ENCODE measurements at places on chromosomes 5 and 9. TPM values are rescaled to one million over a fixed set of nuclear protein-coding genes. Genes with fewer than 3 reads are reported as not detected.

GRCh38 chr5:171680485-171680884, 105.1 kb upstream of the SMIM23 start:
- no peak for DNase-seq

DNA sequence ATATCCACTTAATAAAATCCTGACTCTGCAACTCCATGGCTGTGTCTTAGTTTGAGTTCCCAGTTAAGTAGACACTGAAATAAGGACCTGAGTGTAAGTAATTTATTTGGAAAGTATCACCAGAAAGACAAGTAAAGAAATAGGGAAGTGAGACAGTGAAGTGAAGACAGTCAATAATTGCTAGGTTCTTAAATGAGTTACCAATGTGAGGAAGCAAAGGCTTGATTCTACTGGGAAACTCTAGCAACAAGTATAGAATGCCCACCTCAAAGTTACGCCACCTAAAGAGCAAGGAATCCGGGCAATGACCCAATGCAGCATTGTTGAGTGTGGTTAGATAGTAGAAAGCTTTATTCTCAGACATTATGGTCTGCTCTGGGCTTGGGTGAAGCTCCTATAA, 383.9 kb downstream of the TLR4 start:
- no peak for DNase-seq

DNA sequence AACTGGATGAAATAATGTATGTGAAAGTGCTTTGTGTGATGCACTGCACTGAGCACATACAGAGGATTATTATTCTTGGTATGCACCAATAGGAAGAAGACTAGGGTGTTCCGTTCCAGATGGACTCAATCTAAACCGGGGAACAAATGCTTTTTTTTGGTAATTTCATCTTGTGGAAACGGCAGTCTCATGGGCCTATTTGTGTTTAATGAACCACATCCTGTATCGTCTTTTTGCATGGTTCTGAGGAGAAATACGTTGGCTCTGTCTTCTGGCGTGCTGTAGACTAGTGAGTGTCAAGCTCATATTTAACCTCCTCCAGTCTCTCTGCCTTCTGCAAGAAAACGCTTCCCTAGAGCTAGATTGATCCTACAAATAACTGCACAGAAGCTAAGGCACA, 30.0 kb downstream of the TRIM32 start:
- no peak for DNase-seq

Gene LURAP1L
- 11.4 TPM for total RNA-seq

DNA sequence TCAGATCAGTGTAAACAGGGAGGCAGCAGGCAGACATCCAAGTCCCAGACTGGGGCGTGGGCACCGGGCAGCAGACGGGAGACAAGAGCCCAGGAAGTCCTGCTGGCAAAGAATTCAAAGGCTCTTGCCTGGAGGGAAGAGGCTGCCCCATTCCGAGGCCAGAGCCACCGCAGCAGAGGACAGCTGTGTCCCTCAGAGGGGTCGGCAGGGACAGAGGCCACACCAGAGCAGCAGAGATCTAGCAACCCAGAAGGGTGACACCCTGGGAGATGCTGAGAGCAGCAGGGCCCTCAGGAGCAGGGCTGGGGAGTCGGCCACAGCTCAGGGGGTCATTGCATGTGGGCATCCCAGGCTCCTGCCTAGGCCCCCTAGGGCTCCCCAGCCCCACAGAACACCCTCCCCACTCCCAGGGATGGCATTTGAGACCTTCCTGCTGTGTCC, 29.1 kb downstream of the ADAMTS2 start:
- no peak for DNase-seq

DNA sequence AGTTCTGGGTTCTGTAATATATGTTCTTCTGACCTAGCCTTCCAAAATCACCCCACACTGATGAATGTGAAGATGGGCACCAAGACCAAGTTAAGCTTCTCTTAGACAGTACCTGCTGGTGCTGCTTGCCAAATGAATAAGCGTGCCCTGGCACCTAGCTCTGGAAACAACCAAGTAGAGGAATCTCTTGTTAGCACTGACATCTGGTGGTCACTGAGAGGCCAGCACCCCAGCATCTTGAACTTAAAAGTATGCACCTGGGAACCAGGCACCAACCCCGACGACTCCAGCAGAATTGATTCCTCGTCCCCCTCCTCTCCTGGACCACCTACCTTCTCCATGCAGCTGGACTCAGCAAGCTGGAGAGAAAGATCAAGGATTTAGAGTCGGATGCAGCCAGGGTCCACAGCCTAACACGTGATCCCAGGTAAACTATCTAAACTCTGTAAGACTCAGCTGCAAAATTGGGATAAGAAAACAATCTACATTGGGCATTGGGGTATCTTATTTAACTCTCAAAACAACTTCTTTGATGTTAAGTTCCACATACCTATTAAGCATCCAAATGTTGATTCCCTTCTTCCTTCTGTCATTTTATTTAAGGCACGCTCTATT, 89.8 kb downstream of the SLC1A3 start:
- peak; percentile 46 for DNase-seq

Gene LCN12
- total RNA-seq = 16.2 TPM

DNA sequence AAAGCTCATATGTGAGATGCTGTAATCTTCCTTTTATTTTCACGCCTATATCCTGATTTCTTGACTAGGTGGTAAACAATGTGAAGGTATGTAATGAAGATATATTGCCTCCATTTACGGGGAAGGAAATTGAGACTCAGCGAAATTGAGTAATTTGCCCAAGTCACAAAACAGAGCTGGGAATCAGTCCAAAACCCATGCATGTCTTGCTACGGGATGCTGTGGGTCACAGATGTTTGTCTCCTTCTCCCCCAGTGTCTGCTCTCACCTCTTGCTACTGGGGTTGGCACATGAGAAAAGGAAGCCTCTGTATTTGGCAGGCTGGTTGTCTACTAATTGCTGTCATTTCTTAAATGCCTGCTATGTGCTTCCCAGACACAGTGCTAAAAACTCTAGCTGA, 53.7 kb upstream of the TEX48 start:
- DNase-seq = no peak

- DNase-seq = no peak
Observed at GRCh38 chr5:72596956-72597355, 89.7 kb upstream of the ZNF366 start.

DNA sequence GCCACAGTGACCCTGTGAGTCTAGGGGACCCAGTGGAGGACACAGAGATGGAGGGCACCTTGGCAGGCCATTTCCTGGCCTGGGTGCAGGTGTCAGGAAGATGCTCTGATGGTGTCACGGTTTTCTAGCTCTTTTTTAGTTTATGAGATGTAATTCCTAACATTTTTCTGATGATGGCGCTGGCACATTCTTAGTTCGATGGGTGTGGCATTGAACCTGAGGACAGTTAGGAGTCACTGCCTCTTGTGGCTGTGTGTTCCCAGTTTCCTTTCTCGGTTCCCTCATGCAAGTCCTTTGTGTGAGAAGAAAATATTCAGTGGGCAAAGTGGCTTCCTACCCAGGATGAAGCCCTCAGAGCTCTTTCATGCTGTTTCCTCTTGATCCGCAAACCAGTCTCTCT, 129.4 kb upstream of the ICE1 start:
- no peak for DNase-seq

Gene HOMER1
- total RNA-seq = 29.3 TPM

DNA sequence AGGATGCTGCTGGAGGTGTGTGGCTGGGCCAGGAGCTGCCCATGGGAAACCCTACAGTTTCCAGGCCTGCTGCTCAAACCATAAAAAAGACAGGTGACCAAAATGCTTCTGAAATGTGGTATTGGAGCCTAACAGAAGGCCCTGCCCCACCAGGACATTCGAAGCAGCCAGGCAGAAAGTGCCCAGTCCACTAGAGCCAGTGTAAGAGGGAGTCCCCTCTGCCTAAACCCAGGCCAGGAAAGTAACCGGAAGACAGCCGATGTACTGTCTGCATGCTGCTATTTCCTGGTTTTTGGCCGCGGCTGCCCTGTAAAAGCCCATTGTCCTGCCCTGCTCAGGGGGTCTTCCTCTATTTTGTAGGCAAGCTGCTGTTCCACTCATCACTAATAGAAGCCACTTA, 150.7 kb upstream of the IRX2 start:
- no peak for DNase-seq

DNA sequence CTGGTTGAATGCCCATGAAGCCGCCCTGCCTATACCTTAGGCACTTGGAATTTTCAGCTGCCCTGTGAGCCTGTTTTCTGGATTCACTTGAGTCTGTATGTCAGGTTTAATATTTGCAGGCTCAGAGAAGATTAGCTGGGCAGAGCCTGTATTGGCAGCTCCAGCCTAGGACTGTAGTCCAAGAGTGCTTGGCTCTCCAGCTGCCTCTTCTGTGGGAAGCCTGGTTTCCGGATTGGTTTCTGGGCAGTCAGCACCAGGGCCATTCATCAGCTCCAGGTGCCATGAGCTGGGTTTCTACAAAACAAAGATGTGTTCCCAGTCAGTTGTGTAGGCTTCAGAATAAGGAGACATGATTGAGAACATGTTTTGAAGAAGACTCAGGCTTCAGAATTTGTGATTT, 90.1 kb downstream of the ARHGAP26 start:
- no peak for DNase-seq

DNA sequence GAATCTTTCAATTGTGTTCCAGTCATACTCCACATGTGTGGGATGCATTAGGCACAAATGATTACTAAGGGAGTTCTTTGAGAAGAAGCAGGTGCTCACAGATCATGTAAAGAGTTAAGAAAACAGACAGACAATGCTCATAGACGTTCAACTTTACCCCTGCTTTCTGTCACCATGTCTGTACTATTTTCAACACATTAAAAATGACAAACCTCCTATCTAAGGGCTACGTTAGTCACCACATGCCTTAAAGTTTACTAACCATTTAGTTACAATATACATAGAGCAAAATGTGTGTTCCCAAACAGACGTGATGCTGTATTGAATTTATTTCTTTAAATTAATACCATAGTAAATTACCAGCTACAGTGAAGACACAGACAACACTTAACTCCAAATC, 435.9 kb downstream of the HCN1 start:
- no peak for DNase-seq

DNA sequence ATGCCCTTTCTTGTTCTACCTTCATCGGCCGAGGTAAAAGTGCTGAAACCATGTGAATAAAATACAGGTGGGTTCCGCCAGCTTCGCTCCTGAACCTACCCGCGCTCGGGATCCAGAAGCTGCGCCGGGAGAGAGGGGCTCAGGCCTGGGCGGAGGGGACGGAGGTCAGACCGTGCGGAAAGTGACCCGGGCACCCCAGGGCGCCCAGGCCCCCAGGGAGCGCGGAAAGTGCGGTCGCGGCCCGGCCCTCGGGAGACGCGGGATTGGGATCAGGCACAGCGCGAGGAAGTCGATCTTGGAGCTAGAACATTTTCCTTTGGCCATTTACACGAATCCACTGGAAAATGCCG, 329 bp downstream of the SYK start:
- no peak for DNase-seq

DNA sequence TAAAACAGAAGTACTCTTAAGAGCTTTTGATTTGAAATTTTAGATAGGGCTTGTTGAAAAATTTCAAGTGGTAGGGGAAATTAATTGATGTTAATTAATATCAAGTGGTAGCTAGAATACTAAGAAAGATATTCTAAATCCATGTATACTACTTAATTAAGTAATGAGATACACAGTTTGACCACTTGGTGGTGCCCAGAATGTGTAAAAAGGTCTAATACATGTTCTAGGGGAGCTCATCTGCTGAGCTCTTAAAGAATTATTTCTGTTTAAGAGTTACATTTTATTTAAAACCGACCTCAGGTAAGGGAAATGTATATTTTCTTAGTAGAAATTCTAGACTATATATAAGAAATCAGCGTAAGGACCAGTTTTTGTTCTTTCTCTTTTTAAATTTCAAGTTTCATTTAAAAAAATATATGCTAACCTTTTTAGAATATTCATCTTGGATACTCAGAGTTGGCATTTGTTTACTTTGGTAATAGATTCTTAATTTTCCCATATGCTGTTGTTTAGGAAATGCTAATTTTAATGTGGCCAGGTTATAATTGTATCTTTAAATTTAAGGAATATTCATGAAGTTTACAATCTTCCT, 61.5 kb downstream of the LNPEP start:
- no peak for DNase-seq

GRCh38 chr9:81314490-81314889, 374.9 kb downstream of the TLE1 start:
- no peak for DNase-seq

GRCh38 chr5:154190595-154191304, at the start of gene GALNT10:
TSS of gene GALNT10 (plus strand) at chr5:154190733. CDS start at chr5:154190867, 134 bp downstream.
- peak; percentile 48 for DNase-seq

Gene F2RL1
- total RNA-seq = 6.5 TPM

- no peak for DNase-seq
Observed at GRCh38 chr5:131005963-131006684, 158.9 kb downstream of the HINT1 start.

Gene LAMC3
- total RNA-seq = 0.12 TPM

Gene CSF1R
- total RNA-seq = not detected

Gene SPINK6
- not detected for total RNA-seq

GRCh38 chr9:30349526-30350513, 2034.6 kb upstream of the ACO1 start:
- DNase-seq = no peak

Gene CLIC3
- 0.64 TPM for total RNA-seq

DNA sequence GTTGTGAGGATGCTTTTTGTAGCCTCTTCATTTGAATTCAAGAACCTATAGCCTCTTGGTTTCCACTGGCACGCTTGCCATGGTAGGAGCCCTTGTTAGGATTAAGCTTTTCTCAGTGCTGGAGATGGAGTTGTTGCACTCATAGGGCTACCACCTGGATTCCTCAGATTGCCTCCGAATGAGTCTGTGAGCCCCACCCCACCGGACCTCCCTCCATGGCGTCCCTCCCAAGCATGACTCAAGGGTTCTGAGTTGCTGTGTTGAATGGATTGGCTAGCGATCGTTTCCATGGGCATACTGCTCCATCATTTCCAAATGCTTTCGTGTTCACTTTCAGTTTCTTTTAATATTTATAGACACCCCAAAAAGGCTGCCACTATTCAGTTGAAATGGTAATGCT, 69.9 kb downstream of the DAPK1 start:
- DNase-seq = no peak

Gene RAB3C
- 25.2 TPM for total RNA-seq

DNA sequence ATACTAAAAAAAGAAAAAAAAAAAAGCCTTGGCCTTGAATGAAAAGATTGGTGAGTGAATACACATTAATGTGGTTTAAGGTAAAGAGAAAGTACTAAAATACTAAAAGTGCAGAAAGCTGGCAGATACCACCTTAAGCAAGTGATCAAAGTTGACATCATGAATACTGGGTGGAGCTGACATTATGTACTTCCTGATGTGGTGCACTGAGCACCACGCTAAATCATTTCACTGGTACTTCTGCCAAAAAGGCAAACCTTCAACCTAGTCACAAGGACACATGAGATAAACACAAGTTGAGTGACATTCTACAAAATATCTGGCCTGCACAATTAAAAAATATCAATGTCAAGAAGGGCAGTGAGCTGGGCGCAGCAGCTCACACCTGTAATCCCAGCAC, 33.8 kb upstream of the PANK3 start:
- DNase-seq = no peak

Gene PCDHB6
- total RNA-seq = 2.4 TPM

Gene CD180
- total RNA-seq = not detected

Data from progenitor cell of endocrine pancreas (in vitro differentiated cells).